ENCODE measurements at places on chromosomes 16 and 17.

- DNase-seq = no peak
Observed at GRCh38 chr17:21214777-21215541, 998 bp upstream of the TMEM11 start.

GRCh38 chr16:16019488-16019887 lies 70.1 kb downstream of the ABCC1 start:
- no peak for DNase-seq

DNA sequence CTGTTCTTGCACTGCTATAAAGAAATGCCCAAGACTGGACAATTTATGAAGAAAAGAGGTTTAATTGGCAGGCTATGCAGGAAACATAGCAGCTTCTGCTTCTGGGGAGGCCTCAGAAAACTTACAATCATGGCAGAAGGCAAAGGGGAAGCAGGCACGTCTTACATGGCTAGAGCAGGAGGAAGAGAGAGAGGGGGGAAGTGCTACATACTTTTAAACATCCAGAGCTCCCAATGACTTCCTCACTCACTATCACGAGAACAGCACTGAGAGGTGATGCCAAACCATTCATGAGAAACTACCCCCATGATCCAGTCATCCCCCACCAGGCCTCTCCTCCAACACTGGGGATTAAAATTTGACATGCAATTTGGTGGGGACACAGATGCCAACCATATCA lies 13.3 kb downstream of the WFIKKN2 start:
- DNase-seq = no peak

GRCh38 chr17:32904891-32905290 lies 23.1 kb upstream of the TMEM98 start:
- DNase-seq = no peak

DNA sequence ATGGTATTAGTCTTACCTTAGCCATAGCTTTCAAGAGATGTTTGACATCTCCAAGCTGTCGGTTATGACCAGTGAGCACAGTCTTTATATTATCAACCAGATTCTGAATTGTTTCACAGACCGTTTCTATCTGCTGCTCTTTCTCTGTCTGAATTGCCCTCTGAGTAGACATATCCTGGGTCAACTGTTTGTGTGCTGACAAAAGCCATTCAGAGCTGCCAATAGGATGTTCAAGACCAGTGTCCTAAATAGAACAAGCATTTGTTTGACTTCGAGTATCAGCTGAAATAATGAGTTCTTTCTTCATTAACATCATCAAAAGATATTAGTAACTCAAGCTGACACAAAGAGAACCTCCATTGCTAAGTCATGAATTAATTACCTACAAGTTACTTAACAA lies 14.9 kb upstream of the ARL6IP1 start:
- DNase-seq = no peak

DNA sequence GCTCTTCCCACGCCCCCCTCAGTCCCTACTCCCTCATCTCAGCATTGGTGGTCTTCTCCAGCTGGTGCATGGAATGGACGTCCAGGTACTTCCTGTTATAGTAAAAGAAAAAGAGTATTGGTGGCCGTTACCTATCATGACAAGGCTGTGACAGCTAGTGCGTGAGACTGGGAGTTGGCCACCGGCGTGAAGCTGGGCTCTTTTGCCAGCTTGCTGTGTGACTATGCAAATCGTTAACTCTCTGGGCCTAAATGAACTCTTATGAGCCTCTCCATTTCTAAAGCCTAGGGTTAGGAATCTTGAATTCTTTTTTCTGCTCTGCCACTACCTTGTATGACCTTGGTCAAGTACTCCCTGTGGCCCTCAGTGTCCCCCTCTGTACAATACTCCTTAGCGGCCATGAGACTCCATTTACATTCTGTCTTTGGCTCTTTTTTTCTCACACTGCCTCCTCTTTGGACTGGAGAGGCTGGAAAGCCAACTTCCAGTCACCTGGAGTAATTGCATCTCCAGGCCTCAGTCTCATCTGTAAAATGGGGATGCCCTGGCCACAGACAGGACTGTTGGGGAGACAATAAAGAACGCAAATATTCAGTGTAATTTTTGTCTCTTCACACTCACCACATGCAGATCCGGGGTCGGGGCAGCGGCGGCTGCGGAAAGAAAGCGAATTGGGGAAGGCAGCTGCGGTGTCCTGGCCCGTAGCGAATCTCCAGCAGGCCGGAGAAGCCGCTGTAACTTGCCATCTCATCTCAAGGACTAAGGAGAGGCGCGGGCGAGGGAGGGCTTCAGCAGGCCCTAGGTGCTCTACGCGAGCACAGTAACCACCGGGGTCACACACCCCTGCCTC lies 1.1 kb downstream of the CFAP119 start:
- no peak for DNase-seq

DNA sequence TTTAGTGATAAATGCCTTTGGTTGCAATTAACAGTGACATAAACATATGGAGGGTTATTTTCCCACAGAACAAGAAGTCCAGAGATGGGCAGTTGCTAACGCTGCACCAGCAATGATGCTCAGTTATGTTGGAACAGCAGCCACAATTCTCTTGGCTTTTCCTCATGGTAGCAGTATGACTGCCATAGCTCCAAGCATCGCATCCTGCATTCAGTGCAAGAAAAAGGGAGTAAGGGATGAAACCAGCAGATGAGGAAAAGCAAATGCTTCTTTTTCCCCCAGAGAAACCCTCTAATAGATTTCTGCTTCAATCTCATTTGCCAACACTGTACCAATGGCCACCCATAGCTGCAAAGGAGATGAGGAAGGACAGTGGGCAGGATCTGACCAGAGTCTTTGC lies 13.0 kb upstream of the ZCCHC14 start:
- DNase-seq = no peak

- DNase-seq = no peak
Observed at GRCh38 chr16:3983081-3983520, 102.6 kb upstream of the CREBBP start.

DNA sequence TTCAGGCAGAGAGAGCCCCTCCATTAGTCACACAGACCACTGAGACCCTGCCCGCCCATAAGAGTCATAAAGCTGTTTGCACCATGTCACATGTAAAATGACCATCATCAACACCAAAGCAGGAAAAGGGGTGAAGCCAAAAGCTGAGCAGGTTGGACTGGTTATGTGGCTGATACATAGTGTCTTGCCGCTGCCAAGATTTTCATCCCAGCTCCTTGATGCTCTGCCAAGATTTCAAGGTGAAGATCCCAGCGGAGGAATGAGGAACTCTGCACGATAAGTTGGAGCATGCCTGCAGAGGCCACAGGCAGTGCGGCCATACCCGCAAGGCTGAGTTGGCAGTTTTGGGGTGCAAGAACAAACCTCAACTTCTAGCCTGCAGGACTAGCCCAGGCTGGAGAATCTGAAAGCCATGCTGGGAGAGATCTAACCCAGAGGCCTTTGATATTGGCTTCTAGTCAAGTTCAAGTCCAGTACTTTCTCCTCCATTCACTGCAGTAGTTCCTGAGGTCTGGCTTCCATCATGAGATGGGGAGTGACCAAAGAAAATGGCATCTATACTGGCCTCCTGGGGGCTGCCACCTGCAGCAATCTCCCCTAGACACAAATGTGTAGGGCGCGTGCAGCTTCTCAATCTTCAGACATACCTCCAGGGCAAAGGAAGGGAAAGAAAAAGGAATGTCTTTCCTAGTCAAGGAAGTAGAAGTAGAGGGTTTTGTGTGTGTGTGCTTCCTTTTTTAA lies 79.7 kb upstream of the NOL11 start:
- no peak for DNase-seq

DNA sequence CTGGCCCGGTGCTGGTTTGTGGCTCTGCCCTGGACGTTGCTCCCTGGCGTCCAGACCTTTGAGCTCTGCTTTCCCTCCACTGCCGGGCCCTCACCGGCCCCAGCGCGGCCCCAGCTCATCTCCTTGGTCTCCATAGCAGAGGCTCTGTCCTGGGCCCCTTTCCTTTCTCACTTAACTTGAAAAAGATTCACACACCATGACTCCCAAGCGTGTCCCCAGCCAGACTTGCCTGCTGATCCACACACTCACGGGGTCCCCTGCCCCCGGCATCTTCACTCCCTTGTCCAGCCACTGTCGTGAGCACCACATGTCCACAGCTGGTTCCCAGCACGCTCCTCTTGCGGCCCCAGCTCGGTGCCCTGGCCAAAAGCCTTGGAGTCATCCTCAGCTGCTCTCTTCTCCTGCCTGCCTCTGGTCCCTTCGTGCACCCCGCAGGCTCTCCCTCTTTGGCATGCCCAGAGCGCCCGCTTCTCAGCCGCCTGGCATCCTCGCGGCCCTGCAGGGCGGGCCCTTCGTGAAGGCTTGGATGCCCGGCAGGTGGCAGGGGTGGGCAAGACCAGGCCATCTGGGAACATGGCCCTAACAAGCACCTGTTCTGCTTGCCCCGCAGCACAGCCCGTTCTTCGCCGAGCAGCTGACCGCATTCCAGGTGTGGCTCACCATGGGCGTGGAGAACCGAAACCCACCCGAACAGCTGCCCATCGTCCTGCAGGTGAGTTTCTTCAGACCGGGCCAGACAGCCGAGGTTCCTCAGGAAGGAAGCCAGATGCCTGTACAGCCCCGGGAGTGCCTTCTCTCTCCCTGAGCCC lies 145.6 kb upstream of the CHMP6 start:
- DNase-seq = no peak

GRCh38 chr17:64008830-64009229 lies 10.7 kb downstream of the PRR29 start:
- DNase-seq = no peak

DNA sequence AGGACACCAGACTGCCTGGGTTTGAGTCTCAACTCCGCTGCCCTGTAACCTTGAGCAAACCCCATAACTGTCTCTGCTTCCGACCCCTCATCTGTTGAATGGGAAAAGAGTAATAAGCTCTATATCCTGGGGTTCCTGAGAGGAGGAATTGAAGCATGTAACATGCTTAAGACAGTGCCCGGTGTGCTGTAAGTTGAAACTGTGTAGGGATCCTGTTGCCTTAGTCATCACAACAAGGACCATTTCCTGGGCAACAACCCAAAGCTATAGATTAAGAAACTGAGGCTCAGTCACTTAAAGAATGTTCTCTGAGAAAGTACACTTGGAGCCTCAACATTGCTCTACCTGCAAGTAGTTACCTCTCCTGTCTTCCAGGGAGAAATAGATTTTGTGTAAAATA lies 23.0 kb downstream of the CDH13 start:
- DNase-seq = no peak

GRCh38 chr16:48822431-48822830 lies 212.5 kb upstream of the N4BP1 start:
- no peak for DNase-seq
